Suppressor macrophage treated with lipopolysaccharide for 4 hours (primary cell): ENCODE measurements at places on chromosomes 6 and 20.

- no peak for DNase-seq
Measured at GRCh38 chr6:44028789-44029310, 98.4 kb downstream of the MRPL14 start.

GRCh38 chr20:8646716-8647115 is 422.2 kb upstream of the PLCB4 start:
- no peak for DNase-seq

DNA sequence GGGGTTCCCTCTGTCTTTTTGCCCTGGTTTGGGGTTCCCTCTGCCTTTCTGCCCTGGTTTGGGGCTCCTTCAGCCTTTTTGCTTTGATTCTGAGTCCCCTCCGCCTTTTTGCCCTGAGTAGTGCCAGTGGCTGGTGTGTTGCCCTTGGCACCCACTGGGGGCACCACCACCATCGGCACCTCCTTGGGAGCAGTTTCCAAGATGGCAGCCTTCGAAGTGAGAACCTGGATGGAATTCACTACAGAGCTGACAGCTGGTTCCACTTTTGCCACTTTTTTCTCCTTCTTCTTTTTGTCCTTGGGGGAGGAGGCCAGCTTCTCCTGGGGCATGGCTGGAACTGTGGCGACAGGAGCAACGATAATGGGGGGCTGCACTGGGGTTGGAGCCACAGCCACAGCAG is 22.2 kb downstream of the RRBP1 start:
- DNase-seq = no peak

GRCh38 chr6:167560673-167561569 is 236.0 kb downstream of the TTLL2 start:
- no peak for DNase-seq

DNA sequence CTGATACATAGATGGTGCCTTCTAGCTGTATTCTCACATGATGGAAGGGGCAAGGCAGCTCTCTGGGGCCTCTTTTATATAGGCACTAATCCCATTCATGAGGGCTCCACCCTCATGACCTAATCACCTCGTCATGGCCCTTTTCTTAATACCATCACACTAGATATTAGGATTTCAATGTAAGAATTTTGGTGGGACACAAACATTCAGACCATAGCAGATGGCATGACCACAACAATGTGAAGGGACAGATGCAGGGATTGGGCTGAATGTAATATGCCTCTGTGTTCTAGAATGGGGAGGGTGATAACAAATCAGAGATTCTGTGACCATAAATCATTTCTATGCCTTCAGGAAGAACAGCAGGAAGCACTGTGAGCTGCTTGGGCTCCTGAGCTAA is 145.8 kb downstream of the LCA5 start:
- DNase-seq = no peak

DNA sequence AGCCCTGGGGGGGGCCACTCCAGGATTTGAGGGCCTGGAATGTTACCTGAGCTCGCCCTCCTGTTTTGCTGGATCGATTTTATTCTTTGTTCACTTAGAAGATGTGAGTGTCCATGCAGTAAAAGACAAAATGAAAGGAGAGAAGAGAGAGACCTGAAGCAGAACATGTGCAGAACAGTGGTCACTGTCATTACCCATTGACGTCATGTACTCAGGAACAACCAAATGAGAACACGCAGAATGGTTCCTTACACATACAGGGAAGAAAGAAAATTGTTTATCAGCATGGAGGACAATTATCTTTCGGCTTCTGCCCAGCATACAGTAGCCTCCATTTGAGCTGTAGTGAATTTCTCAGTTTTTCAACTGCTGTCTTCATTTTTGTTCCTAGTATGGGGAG is 258.1 kb downstream of the FNDC1 start:
- no peak for DNase-seq

- DNase-seq = peak; percentile 83
Measured at GRCh38 chr6:144265390-144265789, 19.7 kb upstream of the UTRN start.

- no peak for DNase-seq
Measured at GRCh38 chr6:155399062-155399744, 56.4 kb downstream of the NOX3 start.
